ENCODE measurements at places on chromosomes 7 and 10.
A peak's percentile ranks its signal among the peaks of the same experiment; 100 is the strongest.

- DNase-seq: no peak
Observed at GRCh38 chr7:130279906-130280305, 13.1 kb upstream of the CPA4 start.

DNA sequence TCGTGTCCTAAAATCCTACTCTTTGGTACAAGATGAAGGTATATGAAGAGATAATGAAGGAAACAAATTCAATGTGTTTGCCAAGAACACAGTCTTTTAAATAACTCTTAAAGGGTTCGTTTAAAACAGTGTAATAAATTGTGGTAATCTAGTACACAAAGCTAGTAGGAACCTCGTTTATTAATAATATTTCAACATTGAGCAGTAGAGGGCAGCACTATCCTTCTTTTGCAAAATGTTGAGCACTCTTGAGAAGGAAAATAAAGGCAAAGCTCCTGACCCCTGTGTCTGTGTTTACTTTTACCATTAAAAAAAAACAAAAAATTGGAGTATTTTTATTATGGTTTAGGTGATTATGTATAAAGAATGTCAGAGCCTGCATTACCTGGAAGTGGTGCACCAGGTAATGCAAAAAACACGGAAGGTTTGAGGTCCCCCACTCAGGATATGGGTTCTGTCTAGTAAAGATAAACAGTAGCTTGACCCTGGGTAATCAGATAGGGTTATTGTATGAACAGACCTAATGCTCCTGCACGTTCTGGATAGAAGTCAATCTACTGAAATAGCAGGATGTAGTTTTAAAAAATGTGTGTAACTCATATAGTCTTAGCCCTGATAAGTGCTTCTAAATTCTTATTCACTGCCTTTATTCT lies 5.7 kb upstream of the GOT1 start:
- no peak for DNase-seq

DNA sequence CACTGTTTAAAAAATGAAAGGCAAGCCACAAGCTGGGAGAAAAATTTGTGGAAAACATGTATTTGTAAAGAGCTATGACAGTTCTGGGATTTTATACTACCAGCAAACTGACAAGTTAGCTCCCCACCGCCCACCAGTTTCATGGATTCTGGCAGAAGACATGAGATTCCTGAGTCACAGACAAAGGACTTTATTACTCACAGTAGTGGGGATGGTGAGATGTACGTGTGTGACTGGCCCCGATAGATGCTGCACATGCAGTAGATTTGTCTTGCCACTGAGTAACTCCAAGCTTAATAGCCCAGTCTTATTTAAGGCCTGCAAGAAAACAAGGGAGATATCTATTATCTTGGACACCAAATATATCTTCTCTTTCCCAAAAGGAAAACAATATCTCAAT lies 281.7 kb downstream of the AHR start:
- no peak for DNase-seq

- no peak for DNase-seq
Observed at GRCh38 chr10:2828741-2829140, 238.6 kb upstream of the PFKP start.

GRCh38 chr7:75820688-75821087 lies 7.1 kb upstream of the CCL24 start:
- no peak for DNase-seq

DNA sequence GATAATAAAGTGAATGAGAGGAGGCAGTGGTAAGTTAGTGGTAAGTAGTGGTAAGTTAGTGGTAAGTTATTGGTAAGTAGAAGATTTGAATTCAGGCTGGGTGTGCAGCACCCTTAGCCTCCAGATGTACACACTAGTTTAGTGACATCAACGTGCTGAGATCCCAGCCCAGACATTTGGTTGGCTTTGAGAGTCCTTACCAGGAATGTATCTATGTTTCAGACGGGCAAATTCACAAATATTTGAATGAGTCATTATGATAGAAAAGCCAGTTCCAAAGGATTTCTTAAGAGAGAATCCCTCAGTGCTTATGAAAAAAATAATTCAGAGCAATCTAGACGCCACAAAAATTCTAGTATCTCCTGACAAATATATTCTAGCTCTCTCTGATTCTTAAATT lies 70.0 kb downstream of the ARL4A start:
- DNase-seq: no peak

DNA sequence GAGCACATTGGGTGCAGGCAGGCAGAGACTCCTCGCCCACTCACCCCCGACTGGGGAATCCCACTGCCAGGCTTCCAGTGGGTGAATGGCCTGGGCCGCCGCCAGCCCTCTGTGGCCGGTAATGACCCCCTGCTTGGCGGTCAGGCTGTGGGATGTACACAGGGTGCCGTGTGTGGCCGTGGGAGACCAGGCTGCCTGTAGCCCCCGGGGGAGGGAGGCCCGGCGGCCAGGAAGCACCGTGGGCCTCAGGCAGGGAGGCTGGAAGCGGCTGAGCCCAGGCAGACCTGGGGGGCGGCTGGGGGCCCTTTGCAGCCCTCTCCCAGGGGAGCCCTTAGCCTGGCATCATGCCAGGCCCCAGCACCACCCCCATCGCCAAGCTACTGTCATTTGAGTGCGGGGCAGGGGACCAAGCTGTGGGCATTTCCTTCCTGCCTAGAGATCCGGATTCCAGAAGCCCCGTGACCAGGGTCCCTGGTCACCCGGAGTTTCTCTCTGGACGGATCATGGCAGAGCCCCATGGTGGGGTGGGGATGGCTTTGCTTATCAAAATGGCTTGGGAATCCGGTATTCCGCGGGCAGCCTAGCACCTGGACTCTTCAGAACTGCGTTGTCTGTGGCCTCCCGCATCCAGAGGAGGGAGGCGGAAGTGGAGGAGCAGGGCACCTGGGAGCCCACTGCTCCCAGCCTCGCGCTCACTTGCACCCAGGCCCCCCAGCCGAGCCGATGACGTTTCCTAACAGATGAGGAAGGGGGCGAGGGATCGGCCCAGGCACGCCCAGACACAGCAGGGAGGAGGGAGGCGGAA lies 1.1 kb downstream of the TTYH3 start:
- DNase-seq: peak; percentile 34

GRCh38 chr10:77401683-77402082 lies 235.9 kb downstream of the KCNMA1 start:
- DNase-seq: no peak

- no peak for DNase-seq
Observed at GRCh38 chr10:62460393-62460792, 86.2 kb downstream of the ZNF365 start.

DNA sequence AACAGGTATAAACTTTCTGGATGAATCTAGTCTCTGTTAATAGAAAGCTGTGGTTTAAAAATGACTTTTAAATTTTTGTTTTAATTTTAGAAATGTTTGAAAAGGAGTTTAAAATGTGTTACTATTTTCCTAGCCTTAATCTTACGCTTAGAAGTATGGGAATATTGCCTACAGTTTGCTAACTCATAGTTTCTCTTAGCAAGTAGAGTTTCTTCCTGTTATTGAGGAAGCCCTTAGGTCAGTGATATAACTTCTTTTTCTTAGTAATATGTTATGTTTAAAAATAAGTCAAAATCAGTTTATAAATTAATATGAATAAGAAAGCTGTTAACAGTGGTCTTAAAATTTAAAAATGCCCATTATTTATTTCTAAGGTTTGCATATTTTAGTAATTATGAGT lies 3.1 kb downstream of the STARD3NL start:
- DNase-seq: no peak

- DNase-seq: no peak
Observed at GRCh38 chr10:6514180-6514579, 65.9 kb downstream of the PRKCQ start.

- no peak for DNase-seq
Observed at GRCh38 chr7:102912742-102913141, at the start of gene LRRC17. Gene LRRC17 (plus strand): TSS chr7:102913000. CDS start chr7:102933914, 20,914 bp downstream.

GRCh38 chr7:94049615-94050014 lies 45.5 kb upstream of the BET1 start:
- DNase-seq: no peak

GRCh38 chr7:7921830-7922229 lies 46.8 kb upstream of the GLCCI1 start:
- no peak for DNase-seq

DNA sequence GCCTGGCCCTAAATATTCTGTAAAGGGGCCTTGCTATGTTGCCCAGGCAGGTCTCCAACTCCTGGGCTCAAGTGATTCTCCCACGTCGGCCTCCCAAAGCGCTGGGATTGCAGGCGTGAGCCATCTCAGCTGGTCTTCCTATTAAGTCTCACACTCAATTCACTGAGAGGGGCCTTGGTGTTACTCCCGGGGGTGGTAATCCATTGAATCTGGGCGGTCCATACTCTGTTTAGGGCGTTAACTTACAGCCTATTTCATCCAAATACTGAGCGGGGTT lies 665 bp upstream of the SRRT start:
- no peak for DNase-seq

DNA sequence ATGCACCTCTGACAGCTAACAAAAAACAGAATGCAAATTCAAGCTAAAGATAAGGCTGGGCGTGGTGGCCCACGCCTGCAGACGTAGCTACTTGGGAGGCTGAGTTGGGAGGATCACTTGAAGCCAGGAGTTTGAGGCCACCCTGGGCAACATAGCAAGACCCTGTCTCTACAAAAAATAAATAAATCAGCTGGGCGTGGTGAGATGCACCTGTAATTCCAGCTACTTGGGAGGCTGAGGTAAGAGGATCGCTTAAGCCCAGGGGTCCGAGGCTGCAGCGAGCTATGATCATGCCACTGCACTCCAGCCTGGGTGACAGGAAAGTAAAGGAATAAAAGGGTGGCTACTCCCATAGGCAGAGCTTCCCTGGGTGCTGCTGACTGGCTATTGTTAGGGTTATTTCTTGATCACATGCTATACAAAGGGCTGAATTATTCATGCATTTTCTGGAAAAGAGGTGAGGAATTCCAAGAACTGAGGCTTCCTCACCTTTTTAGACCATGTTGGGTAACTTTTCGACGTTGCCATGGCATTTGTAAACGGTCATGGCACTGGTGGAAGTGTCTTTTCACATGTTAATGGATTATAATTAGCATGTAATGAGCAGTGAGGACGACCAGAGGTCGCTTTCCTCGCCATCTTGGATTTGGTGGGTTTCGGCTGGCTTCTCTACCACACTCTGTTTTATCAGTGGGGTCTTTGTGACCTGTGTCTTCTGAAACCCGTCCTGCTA lies 6.9 kb upstream of the PSMG3 start:
- no peak for DNase-seq

GRCh38 chr7:76261931-76262330 lies 40.5 kb upstream of the HSPB1 start:
- DNase-seq: no peak

DNA sequence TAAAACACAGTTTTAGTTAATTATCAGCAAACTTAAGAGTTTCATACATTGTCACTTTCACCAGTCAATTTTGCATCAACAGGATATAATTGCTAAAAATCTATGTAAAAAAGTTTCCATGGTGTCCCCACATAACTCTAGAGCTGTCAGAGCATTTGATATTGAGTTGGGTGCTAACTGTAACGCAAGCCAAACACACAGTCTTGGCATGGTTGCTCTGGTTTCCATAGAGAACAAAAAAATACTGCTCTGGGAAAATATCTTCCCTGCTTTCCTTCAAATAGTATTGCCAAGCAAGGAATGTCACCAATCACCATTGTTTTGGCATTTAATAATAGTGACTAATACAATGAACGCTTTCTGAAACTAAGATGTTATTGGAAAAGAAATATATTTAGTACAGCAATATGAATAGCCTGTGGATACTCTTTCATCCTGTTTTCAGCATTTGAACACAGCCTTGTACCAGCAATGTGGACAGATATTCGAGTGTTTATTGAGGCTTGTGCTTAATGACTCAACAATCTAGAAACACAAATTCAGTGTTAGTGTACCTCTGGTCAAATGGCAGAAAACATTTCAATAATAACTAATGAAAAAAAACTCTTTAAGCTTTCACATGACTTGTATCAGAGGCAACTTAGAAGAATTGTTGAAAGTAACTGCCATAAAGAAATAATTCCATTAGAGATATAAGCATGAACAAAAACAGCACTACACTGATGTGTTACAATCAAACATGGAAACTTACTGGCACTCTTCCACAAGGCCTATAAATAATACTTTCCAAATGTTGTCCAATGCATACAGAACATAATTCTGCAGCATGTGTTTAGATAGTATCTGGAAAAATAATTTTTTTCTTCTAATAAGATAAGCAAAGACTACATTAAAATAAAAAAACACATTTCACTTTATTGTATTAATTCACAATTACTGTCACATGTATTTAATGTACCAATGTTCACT lies 1469.5 kb upstream of the CELF2 start:
- no peak for DNase-seq

DNA sequence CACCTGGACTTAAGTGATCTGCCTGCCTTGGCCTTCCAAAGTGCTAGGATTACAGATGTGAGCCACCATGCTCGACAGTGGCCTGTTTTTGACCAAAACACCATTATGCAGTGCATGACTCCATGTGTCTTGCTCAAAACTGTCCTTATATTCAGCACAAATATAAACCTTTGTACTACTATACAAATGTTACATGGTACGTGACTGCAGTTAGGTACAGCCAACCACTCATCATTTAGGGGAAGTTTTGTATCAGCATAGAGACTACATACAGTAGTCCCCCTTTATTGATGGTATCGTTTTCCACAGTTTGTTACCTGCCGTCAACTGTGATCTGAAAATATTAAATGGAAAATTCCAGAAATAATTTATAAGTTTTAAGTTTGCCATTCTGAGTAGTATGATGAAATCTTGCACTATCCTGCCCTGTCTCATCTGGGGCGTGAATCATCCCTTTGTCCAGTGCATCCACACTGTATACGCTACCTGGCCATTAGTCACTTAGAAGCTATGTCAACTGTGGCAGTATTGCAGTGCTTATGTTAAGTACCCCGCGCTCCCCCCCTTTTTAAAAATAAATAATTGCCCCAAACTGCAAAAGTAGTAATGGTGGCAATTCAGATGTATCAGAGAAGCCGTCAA lies 23.3 kb upstream of the ZNF282 start:
- DNase-seq: no peak

- DNase-seq: no peak
Observed at GRCh38 chr10:22723343-22723779, 9.0 kb upstream of the PIP4K2A start.

DNA sequence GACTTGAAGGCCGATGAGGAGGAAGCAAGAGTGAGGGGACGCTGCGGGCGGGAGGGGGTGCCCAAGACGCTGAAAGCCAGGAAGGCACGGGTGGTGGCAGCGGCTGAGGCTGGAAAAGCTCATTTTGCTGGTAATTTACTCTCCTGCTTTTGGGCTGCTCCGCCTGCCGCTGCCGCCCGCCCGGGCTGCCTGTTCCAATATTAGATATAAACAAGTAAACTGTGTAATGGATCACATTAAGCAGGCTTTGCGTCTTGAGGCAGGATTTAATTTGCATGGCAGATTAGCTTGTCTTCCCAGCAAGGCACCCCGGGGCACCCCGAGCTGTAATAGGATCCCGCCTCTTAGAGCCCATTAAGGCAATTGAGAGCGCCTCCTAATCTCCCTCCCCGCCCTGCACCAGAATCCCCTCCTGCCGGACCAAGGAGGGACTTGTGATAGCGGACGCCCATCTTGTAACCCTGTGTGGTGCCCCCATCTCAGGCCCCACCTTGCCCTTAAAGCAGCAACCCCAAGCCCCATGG lies 46.1 kb upstream of the SLF2 start:
- DNase-seq: no peak

- no peak for DNase-seq
Observed at GRCh38 chr10:31708474-31708873, 220.2 kb downstream of the ARHGAP12 start.

Measured in stimulated activated CD4-positive, alpha-beta T cell treated with anti-CD3 and anti-CD28 coated beads, Interleukin-1b, Interleukin-23, amount 100 ng/mL, for 4 hours (primary cell).